ENCODE measurements at places on chromosomes 3 and 15.

DNA sequence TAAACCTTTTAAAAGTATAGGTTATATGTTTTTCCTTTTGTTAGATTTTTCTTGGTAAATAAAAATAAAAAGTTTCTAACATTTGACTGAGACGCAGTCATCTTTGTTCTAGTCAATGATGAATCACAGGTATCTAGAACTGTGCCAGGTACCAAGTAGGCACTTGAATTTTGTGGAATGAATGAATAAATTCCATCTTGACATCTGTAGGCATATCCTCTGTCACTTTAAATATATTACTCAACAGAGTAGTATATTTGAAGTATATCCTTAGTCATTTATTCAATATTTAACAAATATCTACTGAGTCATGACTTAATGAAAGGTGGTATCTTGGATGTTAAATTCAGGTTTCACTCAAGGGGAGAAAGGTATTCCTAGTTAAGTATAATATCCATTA is 828.4 kb downstream of the TUSC7 start:
- no peak for DNase-seq

GRCh38 chr3:111809186-111809585 is 49.9 kb upstream of the PHLDB2 start:
- DNase-seq = no peak

DNA sequence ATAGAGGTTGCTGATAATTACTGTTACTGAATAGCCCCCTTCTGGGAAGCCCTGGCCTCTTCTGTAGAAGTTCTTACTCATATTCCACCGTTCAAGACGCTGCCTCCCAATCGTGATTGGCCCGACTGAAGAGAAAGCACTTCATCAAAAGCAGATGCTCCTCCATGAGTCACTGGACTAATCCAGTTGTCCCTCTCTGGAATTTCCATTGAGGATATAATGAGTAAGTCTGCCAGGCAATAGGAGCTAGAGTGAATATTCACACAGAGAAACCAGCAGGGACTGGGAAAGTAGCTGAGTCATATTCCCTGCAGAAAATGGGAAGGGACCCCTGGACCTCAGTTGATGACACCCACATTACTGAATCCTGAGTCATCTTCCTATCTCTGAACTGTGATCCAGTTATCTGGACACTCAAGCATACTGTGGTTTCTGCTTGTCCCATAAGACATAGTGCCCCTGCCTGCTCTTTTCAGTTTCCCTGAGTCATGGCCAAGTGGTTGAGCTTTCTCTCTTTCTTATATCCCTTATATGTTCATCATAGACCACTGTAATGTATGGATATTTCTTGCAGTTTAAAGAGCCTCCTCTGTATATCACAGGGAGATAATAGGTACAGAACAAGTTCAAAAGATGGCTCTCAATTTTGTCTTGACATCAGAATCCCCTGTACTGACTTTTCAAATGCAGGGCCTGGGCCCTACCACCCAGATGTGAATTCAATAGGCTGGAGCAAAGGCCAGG is 151.2 kb upstream of the CDIN1 start:
- no peak for DNase-seq

DNA sequence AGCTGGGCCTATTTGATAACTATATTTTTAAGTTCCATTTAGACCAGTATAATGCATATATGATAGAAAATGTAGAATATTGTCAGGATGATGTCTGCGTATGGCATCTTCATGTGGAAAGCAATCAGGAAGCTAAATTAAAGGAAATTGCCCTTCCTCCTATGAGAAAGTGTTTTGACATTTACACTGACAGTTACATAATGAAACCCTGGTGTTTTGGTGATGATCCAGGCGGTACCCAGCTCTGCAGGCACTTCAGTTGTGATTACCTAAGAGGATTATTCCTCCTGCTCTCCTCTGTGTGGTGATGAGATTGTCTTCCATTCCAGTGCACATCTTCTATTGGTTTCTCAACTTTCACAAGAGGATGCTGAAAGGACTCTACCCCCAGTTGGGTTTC is 126.5 kb upstream of the MITF start:
- no peak for DNase-seq

- DNase-seq = no peak
Measured at GRCh38 chr3:183378951-183379350, 49.5 kb downstream of the MCF2L2 start.

DNA sequence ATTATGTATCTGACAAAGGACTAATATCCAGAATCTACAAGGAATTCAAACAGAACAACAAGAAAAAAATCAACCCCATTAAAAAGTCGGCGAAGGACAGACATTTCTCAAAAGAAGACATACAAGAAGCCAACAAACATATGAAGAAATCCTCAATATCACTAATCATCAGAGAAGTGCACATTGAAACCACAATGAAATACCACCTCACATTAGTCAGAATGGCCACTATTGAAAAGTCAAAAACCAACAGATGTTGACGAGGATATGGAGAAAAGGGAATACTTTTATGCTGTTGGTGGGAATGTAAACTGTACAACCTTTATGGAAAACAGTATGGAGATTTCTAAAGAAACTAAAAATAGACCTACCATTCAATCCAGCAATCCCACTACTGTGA is 233.1 kb upstream of the PLSCR5 start:
- DNase-seq = no peak

GRCh38 chr3:76972624-76973296 is 67.1 kb upstream of the ROBO2 start:
- DNase-seq = no peak

GRCh38 chr3:138877226-138877625 is 42.5 kb upstream of the PIK3CB start:
- no peak for DNase-seq

DNA sequence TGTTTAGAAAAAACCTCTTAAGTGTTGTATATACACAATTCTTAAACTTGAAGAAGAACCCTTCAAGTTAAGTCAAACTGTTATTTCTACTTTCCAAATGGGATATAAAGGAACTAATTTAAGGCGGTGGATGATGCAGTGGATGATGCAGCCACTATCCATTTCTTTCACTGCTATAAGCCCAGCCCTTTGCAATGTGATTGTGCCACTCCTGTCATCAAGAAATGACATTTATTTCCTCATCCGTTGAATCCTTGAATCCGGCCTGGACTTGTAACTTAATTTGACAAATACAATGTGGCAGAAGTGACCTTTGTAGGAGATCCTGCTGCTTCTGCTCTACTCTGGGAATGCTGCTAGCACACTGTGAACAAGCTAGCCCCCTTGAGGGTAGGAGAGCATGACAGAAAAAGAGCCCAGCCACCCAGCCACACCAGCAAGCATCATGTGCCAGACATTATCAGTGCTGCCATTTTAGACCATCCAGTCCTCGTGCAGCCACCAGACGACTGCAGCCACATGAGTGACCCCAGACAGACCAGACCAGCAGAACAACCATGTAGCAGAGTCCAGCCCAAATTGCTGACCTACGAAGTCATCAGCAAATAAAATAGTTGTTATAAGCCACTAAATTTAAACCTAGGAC is 47.4 kb downstream of the UACA start:
- no peak for DNase-seq

GRCh38 chr3:51678641-51679040 is 7.6 kb downstream of the TEX264 start:
- DNase-seq = no peak

- DNase-seq = no peak
Measured at GRCh38 chr3:81033684-81034083, 727.8 kb downstream of the GBE1 start.

DNA sequence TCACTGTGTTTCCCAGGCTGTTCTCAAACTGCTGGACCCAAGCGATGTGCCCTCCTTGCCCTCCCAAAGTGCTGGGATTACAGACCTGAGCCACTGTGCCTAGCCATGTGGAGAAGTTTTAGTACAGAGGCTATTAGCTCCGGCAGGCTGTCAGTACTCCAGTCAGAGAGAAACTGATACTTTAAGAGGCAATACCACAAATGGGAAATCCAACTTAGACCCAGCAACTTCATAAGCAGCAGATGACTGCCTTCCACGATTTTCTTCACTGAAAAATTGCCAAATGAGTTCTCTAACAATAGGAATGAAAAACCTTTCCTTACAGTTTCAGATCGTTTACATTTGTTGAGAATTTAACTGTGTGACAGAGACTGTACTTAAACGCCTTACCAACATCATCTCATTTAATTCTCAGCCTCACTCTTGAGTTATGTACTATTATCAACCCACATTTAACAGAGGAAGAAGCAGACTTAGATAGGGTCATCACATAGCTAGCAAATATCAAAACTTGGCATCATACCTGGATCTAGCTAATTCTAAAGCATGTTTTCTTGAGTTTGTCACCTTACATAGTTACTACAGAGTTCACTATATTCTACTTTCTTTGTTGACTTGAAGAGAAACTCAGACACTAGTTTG is 127.4 kb downstream of the TCF12 start:
- no peak for DNase-seq

GRCh38 chr15:77940381-77940947 is 137.0 kb downstream of the TBC1D2B start:
- no peak for DNase-seq

DNA sequence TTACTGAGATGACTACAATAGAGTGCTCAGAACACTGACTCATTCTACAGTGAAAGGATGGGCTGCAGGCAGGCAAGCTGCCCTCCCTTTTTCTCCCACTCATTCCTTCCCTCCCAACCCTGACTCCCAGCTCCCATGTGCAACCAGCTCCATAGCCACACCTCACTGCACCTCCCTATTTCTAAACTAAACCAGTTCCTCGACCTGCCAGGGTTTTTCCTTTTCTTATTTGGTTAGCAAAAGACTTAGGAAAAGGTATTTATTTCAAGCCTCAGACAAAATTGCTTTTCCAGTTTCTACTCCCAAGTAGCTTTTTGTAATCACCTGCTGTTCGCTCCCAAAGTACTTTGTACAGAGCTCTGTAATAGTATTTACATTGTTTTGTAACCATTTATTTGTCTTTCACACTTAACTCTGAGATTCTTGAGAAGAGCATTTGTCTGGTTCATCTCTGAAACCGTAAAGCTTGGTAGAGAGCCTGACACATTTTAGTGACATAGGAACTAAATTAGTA is 2.2 kb downstream of the AADAC start:
- no peak for DNase-seq

DNA sequence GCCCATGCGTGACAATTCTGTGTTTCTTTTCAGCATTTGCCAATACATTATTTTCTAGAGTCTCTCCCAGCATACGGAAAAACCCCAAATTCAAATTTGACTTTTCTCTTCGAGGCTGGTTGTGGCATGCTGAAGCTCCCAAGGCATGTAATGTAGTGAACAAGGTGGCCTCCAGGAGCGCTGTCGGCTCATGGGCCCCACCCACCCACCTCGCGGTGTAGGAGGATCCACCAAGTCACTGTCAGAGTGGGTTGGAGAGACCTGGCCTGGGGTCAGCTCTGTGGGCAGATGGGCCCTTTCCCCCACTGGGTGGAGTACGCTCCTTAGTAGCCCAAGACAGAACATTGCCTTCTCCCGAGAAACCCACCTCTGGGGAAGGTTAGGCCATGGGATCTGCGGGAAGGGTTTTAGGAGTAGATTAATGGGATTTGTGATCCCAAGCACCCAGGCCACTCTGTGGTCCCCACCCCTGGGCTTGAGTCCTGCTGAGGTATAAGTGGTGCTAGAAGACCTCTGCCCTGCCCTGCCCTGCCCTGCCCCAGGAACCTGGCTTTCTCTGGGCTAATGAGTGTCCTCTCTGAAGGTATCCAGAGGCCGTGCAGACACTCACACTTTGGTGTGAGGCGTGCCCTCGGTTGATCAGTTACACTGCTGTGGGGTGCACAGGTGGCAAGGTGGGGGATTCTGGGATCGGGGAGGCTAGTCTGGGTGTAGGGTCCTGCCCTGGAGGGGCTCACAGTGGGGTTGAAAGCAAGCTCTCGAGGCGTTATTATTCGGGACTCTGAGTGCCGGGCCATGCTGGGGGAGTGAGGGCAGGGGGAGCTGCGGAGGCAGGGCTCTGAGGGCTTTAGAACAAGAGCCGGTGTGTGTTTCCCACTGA is 97.9 kb downstream of the APBA2 start:
- DNase-seq = no peak

DNA sequence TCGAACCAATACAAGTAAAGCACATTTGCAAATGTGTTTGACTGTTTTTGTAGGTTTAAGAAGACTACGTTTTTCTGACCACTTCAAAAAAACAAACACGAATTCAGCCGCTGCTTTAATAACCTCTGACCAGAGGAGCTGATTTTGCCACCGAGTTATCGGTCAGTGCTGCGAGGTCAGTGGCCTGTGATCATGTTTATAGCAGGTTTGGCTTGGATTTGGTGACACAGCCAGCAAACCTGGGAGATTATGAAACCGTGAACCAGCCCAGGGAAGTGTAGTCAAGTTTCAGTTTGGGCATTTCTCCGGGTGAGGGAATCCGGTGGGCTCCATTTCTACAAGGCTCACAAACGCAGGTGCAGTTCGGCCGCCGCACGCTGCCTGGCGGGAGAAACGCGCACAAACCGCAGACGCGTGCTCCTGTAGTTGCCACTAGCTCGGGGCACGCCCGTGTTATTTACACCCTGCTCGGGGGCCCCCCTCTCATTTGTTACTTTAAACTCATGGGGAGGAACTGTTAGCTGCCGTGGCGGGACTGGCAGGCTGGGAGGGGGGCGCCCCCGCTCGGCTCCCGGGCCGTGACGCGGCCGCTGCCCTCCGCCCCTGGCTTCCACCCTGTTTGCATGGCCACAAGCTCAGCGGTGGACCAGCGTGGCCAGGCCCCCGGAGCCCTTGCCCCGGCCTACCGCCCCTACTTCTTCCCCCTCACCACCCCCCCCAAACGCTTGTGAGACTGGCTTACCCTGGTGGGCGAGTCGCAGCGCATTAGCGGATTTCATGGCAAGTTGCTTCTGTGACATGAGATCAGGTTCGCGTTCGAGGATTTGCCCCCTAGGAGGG is 13.6 kb upstream of the ONECUT1 start:
- DNase-seq = no peak

- DNase-seq = no peak
Measured at GRCh38 chr15:89482139-89482538, 14.2 kb downstream of the RHCG start.

GRCh38 chr3:187845826-187846225 is 100.6 kb upstream of the BCL6 start:
- no peak for DNase-seq

- DNase-seq = peak; percentile 93
Measured at GRCh38 chr15:89416339-89417183, 79.8 kb downstream of the RHCG start.

GRCh38 chr3:72560846-72561675 is 287.2 kb downstream of the SHQ1 start:
- DNase-seq = no peak

GRCh38 chr15:27045796-27046195 is 74.8 kb downstream of the GABRG3 start:
- no peak for DNase-seq
